Choroid plexus epithelial cell (primary cell): ENCODE measurements at places on chromosomes 16 and 17.
A peak's percentile ranks its signal among the peaks of the same experiment; 100 is the strongest.

GRCh38 chr17:5661491-5662125 is 77.3 kb upstream of the NLRP1 start:
- DNase-seq: no peak

- no peak for DNase-seq
Measured at GRCh38 chr16:82857693-82858365, 231.1 kb downstream of the CDH13 start.

DNA sequence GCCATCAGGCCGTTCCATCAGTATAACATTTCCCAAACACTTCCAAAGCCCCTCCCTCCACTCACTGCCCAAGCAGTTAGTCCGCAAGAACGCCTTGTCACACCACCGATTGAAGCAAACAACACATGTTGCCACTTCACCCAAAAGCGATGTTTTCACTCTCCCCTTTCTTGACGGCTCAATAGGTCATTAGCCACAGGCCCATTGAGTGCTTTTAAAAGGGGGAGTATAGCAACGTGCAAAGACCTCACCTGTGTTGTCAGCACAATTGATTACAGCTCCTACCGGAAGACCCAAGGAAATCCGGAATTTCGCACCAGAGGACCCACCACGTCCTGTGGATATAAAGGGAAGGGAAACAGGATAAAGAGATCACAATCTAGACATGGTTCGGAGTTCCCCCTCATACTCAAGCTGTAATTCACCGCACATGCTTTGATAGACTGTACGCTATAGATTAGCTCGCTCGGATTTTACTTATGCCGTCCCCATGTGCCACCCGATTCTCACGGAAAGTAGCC is 690 bp downstream of the RPL23 start:
- peak; percentile 33 for DNase-seq

DNA sequence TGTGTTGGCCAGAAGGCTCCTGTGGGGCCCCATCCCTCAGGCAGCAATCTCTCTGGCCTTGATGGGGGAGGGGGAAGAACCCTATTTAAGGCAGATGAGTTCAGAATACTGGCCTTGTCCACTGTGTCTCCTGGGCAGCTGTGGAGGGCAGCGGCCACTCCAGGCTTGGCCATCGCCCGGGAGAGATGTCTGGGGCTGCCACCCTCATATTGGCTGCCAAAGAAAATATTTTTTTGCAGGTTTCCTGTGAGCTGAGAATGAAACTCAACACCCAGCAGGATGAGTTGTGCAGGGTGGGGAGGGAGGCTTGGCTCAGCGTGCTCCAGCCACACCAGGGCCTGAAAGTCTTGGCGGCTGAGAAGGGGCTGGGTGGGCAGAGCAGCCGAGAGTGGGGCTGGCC is 14.4 kb upstream of the TIMP2 start:
- peak; percentile 73 for DNase-seq

- peak; percentile 99 for DNase-seq
Measured at GRCh38 chr16:87581857-87582215, 20.5 kb upstream of the JPH3 start.

GRCh38 chr16:80994451-80994850 is 12.2 kb downstream of the CMC2 start:
- DNase-seq: peak; percentile 41

DNA sequence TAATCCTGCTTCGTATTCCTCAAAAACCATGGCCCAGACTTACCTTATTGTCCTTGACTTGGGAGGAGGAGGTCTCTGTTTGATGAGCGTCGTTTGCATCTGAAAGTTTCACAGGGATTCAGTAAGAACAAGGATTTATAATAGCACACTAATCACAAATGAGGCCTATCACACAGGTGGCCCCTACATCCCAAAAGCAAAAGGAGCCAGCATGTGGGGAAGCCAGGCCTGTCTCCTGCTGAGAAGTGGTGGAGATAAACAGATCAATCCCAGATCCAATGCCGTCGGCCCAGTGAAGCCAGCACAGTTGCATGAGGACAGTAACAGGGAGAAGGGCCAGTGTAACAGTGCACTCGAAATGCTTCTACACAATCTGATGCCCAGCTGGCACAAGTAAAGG is 13.3 kb upstream of the EVPL start:
- no peak for DNase-seq

DNA sequence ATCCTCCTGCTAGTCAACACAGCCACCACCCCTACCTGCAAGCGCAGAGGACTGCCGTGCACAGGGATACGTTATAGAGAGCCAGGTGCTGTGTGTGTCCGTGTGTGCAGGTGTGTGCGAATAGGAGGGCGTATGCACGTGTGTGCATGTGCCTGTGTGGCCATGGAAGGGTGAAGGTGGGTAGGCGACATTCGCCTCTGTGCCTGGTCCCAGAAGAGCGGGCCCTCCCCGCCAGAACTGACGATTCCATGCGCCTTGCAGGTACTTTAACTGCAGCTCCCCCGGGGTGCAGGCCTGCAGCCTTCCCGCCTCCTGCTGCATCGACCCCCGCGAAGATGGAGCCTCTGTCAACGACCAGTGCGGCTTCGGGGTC is 8.7 kb downstream of the PDE6G start:
- no peak for DNase-seq

DNA sequence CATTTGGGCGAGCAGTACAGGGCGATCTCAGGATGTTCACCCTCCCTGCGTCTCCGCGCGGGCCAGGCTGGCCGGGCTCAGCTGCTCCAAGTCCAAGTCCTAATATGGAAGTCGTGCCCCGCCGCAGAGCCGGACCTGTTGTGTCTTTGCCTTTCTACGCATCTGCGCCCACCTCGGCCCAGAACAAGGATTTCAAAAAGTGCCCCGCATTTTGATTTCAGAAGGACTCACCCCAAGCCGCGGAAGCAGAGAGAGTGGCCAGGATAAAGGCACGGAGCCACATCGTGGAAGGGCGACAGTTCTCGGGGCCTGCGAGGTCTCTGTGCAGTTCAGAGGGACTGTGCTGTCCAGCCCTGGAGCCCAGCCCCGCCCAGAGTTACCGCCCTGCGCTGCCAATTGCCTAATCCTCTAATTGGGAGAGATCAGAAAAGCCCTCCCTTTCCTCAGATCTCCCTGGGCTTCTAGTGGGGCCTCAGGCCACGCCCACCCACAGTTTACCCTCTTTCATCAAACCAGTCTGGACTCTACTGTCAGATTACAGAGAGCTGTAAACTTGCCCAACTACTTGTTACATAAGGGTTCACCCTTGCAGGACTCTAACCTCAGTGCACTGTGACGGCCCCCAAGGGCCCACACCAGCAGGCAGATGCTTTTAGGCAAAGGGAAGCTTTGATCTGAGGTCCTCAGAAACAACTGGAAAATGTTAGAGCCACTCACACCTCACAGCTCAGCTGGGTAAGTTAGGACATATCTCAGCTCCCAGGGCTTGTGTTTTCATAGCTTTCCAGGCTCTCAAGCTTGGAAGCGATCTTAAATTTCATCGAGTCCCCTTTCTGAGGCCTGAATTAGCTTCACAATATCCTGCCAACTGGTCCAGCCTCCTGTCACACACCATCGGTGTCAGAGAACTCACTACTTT is at the start of gene CES1:
CES1 (minus strand) TSS at position 324 of the 919 bp plus-strand sequence; CDS start at position 283, 41 bp downstream.
- no peak for DNase-seq

DNA sequence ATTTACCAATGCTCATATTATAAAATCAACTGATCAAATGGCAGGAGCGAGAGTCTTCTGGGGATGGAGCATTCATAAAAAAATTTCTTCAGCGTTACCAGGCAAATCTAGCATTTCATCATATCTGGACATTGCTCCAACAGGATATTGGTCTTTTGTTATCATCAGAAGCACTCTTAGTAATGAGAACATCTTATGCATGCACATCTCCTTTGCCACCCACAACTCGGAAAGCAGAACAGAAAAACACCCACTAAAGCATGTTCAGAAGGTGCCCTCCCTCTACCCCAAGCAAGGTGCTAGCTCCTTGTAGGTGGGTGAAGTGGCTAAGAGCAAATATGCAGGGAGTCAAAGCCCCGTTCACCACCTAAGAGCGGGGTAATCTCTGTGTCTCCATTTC is 18.9 kb downstream of the ARHGAP17 start:
- DNase-seq: peak; percentile 26

GRCh38 chr16:51624080-51624775 is 473.2 kb upstream of the SALL1 start:
- DNase-seq: no peak

- no peak for DNase-seq
Measured at GRCh38 chr17:7893187-7893880, 4.7 kb downstream of the CHD3 start.

DNA sequence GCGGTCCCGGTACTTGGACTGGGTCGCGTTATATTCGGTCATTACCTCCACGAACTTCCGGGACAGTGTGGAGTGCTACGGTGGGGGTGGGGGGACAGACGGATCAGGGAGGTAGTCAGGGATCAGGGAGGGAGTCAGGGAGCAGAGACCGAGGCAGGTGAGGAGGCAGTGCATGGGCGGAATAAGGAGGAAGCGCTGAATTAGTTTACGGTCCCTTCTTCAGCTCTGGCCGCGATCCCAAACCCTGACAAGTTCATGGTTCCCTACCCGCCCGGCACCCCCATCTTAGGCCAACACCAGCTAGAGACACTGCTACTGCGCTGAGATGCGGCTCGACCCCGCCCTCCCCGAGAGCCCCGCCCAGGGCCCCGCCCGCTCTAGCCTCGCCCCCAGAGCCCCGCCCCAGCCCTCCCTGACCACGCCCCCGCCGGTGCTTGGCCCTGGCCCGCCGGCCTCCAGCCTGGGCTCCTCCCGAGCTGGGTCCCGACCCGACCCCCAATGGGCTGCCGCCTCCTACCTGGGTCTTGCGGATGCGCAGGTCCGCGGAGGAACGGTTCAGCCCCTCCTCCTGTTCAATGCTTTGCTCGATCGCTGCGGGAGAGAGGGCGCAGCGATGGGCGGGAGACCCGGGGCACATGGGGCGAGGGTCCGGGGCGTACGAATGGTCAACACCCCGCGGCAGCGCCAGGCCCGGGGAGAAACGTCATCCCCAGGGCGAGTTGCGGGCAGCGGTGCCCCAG is 12.1 kb downstream of the HSD3B7 start:
- peak; percentile 78 for DNase-seq

DNA sequence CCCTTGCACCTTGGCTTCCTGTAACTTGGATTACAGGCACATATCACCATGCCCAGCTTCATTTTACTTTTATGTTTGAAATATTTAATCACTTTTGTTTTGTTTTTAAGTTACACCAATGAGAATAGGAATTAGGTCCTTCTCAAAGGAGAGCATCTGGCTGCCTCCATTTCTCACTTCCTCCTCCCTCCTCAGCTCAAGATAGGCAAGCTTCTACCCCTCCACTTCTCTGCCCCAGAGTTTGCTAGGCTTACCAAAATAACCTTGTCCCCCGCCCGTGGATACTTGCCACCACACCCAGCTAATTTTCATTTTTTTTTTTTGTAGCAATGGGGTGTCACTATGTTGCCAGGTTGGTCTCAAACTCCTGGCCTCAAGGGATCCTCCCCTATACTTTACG is 17.9 kb downstream of the GABARAPL2 start:
- DNase-seq: no peak

DNA sequence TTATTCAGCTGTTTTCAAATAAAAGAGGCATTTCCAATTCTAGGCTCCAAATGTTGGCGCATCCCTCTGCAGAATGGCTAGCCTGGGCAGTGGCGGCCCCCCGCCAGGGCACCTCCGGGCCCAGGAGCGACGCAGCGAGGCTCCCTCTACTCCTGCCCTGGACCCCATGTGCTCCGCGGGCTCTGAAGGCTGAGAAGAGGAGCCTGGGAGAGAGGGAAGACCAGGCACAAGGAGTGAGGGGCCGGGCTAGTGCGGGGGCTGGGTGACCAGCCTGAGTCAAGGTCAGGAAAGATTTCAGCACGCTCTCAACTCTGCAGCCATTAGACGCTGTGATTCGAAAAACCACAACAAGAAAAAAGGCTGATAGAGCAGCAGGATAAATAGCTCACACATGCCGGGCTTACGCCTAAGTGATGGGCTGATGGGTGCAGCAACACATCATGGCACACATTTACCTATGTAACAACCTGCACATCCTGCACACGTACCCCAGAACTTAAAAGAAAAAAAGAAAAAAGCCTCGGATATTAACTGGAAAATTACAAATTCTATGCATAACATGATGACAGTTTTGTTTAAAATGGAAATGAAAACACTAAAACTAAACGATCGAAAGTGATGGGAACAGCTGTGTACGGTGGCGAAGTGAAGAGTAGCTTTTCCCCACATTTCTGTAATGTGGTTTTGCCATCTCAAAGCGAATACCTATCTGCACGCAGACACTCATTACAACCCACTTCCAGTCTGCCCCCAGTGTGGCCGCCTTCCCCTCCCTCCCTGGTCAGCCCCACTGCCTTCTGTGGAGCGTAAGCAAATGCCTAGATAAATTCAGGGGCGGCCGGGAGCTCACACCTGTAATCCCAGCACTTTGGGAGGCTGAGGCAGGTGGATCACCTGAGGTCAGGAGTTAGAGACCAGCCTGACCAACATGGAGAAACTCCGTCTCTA is 44.4 kb downstream of the MAP1LC3B start:
- DNase-seq: peak; percentile 66

DNA sequence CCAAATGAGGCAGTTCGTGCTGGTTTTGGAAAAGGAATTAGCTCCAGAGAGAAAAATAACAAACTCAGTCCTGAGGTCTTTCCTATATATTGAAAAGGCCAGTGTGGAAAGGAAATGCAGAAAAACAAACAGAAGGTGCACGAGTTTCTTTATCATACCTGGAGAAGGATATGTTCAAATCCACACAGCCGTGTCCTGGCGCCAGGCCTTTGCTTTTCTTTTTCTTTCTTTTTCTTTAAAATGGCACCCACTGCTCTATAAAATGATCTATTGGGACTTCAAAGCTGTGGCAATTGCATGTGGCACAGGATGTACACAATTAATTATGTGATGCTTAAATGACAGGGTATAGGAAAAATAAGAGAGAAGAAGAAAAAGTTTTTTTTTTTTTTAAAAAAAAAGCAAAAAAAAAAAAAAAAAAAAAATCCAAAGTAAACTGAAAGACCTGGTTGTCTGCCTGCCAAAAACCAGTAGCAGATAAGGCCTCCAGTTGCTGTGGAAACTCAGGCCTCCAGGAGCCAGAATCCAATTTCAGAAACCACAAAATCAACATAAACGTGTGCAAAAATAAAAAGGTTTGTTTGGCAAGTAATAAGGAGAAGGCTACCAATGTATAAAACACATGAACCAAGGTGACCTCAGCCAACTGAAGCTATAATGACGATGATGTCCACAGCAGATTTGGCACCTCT is 957.6 kb upstream of the SOX9 start:
- peak; percentile 81 for DNase-seq

GRCh38 chr16:83963277-83964119 is 4.5 kb upstream of the NECAB2 start:
- DNase-seq: no peak

DNA sequence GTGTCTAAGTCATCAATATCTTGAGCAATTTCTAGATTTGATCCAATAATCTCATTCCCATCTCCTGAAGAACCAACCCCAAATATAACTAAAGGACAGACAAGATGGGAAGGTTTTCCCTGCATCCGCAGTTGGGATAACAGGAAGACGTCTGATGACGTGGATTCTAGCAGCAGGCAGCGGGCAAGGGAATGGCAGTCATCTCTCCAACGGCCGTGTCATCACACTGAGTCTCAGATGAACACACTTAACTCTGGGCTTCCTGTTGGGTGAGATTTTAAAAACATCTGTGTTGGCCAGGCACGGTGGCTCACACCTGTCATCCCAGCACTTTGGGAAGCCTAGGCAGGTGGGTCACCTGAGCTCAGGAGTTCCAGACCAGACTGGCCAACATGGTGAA is 20.9 kb upstream of the TIMP2 start:
- DNase-seq: no peak

GRCh38 chr16:49115956-49116355 is 165.7 kb downstream of the CBLN1 start:
- DNase-seq: no peak
